ENCODE measurements at places on chromosomes 6 and 20.

- no peak for DNase-seq
Measured at GRCh38 chr6:76697585-76697984, 625.1 kb upstream of the IMPG1 start.

GRCh38 chr20:51393571-51393970 lies 148.9 kb downstream of the NFATC2 start:
- DNase-seq = peak; percentile 50

- no peak for DNase-seq
Measured at GRCh38 chr20:1711826-1712601, 54.4 kb upstream of the SIRPG start.

DNA sequence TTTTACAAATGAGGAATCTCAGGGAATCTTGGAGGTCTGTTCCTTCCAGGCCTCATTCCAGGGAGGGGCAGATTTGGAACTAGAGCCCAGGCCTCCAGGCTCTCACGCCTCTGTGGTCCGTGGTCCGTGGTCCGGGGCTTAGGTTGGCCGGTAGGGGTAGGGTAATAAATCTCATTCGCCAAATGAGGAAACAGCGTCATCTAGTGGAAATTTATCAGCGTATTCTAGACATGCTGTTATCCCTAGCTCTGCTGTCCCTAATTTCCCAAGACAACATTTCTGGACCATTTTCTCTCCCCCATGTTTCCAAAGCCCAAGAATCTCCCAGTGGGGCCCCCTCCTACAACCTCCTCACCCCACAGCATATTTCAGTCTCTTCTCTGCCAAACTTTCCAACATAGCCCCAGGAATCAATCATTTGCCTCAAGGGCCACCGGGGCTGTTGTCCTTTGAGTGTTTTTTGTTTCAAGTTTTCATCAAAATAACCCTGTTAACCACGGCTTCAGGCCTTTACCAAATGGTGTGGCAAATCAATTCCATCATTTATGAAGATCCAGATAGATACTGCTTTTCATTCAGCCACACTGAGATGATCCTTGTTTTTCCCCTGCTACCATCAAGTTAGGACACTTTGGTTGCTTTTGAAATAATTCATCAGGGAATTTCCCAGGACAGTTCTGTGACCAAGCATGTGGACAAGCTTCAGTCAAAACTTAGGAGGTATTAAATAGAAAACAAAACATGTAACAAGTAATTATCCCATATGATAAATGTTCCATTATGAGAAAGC lies 126.8 kb downstream of the ALDH8A1 start:
- no peak for DNase-seq

- no peak for DNase-seq
Measured at GRCh38 chr6:35343835-35344550, 1.6 kb downstream of the PPARD start.

DNA sequence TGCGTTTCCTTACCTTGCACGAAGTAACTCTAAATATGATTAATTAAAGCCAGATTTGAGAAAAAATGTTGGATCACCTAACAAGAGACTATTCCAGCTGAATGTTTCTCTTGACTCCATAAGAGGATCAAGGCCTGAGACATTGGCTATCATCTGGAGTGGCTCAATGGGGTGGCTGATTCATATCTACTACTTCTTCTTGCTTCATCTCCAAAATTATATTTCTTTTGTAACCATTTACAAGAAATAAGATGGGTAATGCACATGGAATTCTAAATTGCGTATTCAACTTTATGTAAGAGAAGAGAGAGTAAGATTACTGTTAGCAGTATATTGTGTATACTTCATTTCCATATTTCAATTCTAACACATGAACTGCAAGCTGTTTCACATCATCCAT lies 819.0 kb upstream of the EYS start:
- DNase-seq = no peak

- DNase-seq = no peak
Measured at GRCh38 chr6:142880201-142880600, 64.8 kb downstream of the HIVEP2 start.

DNA sequence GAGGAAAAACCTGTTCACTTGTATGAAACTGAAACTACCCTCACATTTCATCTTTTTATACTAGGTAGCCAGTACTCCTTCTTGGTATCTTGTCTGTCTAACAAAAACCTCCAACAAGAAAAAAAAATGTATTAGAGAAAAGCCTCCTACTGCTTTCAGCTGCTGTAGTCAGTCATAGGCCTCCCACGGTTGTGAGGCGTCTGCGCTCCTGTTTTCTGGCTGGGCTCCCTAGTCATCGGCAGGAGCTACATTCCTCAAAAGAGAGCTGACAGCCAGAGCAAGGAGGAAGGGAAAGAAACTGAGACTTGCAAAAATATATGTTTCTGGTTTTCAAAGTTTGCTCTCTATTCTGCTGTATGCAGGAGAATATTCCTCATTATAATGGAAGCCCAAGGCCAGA lies 517.0 kb downstream of the LMBRD1 start:
- DNase-seq = no peak

DNA sequence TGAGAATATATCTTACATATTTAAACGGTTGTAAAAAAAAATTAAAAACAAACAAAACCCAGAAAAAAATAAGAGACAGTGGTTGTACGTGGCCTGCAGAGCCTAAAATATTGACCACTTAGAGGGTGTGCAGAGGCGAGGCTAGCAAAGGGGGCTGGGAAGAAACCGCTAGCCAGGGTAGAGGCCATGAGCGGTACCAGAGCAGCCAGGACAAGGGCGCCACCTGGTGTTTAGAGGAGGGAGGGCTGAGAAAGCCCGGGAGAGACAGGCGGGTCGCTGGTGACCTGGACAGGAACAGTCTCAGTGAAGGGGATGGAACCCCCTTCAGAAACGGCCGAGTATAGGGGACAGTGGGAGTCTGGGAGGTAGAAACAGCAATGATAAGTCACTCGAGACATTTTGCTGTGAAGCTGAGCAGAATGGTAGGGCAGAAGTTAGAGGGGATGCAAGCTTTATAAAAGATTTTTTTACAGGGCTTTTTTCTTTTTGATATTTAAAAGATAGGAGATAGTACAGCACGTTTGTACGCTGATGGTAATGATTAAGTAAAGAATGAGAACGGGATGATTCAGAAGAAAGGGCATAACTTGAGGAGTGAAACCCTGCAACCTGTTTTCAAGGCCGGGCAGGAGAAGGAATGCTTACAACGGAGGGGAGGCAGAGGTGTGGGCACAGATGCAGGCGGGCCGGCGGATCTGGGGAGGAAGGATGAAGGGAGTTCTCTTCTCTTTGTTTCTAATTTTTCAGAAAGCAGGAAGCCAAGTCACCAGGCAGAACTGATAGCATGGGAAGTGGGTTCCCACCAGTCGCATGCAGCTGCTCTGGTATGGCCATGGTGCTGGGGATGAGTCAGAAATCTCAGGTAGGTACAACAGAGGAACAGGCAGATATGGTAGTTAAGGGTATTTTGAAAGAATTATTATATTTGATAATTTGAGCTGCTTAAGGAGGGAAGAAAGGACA lies 76.2 kb downstream of the FAM229B start:
- DNase-seq = peak; percentile 77

DNA sequence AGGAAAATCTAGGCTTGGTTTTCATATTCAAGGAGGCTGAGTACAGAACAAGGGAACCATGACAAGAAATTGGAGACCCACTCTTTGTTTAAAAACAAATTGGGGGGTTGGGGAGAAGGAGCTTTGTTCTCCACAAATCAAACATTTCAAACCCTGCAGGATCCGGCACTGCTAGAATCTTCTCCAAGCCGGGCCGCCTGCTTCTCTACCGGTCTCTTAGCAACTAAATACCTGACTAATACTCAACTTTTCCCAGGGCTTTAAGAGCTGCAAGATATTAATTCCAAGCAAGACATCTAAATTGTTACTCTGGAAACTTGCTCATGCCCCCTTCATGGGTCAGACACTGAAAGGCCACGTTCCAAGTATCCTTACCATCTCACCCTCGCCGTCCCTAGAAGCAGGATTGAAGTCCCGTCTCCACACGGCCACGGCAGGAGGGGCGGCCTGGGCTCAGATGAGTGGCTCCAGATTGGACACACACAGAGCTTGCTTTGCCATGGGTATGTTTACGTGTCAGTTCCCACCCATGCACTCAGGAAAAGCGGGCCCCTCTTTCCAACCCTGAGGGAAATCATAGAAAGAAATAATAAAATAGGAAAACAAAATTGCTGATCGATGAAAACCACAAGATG lies 126.4 kb upstream of the CDH4 start:
- no peak for DNase-seq

DNA sequence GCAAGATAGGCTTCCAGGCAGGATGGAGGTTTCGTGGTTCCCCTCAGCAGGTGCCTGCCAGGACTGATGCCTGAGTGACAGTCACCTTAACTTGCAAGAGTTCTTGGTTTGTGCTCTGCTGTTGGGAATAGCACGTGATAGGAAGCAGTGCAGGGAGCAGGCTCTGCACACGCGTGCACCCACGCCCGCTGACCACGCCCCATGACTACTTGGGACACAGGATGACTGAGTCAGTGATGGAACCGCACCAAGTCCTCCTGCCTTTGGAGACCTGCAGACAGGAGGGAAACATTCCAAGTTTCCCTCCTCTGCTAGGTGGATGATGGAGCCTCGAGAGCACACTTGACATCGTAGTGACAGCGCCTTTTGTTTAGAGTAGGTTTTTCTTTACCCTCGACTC lies 164.2 kb downstream of the DTNBP1 start:
- DNase-seq = no peak

- no peak for DNase-seq
Measured at GRCh38 chr6:5866547-5867051, 140.1 kb downstream of the NRN1 start.

DNA sequence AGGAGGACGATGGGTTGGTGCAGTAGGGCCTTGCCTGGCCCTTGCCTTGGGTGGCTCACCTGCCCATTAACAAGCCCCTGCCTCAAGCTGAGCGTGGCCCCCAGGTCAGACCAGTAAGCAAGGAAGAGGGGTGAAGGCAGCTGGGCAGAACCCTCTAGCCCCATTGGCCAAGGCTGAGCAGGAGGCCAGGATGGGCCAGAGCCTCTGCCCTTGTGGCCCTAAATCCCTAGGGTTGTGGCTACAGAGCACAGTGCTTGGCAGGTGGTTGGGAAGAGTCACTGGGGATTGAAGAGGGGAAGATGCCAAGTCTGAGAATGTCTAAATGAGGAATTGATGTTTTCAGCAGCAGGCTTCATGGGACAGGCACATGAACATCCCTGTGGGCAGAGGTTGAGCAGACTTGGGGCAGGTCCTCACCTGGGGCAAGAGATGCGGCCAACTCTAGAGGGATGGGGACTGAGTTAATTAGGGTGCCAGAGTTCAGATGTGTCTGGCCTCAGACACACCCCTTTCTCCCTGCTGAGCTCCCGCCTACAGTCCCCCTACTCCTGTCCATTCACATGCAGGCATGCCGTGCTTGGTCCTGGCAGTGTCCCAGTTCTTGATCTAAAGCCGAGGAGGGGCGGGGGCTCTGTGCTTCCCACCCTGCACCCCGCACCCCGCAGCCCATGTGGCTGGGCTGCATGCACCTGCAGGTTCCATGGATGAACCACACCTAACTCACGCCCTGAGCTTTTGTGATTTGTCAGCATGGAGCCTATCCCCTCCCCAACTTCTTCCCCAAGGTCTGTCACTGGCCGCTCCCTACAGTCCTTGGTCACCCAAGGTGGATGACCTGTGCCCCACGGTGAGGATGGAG lies 9.8 kb downstream of the GTSF1L start:
- DNase-seq = no peak

GRCh38 chr6:160278786-160279310 lies 20.2 kb upstream of the SLC22A2 start:
- no peak for DNase-seq

DNA sequence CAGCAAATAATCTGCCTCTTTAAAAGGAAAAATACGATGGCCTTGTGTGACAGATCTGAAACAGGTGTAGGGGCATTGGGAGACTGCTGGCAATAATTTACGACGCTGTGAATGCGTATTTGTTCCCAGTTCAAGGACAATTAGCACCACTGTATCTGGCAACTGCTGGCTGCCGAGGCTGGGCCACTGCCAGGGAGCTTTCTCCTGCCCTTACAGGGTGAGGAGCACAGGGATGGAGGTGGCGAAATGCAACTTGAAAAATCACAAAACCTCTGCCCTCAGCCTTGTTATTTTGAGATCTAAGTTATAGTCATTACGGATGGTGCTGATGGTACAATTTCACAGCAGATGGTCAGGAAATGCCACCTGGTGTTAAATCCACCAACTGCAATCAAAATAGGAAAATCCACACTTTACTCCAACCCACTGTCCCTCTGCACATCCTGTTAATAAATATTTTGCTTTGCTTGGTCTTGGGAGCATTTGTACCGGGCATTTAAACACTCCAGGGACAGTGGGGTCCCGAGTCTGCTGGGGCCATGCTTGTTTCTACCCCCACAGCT lies 6.4 kb downstream of the MYLK4 start:
- no peak for DNase-seq

DNA sequence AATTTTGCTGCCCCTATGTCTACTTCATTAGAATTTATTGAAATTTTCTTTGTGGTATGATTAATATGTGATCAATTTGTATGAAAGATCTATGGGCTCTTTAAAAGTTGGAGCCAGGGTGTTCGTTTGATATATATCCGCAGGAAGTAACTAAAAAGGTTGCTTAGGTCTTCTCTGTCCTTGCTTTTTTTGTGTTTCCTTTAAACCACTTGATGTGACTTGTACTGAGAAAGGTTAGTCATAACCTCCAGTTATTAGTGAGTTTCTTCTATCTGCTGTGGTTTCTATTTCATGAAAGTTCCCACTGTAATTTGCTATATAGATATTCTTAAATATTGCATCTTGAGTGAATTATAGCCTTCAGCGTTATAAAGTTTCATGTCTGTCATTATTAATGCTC lies 585.3 kb upstream of the ARID1B start:
- DNase-seq = no peak

DNA sequence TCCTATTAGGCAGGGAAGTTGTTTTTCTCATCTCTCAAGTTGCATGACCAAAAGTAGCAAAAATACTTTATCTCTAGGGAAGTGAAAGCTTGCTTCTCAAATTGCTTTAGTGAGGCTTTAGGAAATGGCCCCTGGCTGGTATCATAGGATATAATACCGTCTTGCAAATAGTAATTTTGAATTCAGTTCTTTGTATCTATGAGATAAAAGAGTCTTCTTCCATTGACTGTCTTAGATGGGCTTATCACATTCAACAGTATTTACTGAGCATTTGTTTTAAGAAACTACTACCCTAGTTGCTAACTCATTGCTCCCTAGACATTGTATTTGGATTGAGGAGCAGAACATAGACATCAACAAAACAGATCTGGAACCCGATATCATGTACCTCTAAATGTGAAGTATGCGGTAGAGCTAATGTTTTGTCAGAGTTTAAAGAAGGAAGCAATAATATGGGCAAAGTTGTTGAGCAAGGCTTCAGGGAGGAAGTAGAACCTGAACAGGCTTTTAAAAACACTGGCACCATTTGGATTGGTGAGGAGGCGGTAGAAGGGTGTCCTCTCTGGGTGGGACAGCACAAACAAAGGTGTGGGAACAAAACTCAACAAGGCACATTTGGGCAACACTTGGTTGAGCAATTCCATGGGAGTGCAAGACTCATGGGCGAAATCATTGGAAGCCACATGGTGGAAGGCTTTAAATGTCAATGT lies 101.5 kb downstream of the SGK1 start:
- no peak for DNase-seq

- DNase-seq = no peak
Measured at GRCh38 chr6:18340781-18341551, 46.2 kb upstream of the RNF144B start.

GRCh38 chr6:29851190-29851589 lies 23.6 kb downstream of the HLA-G start:
- DNase-seq = no peak
